ENCODE measurements at places on chromosomes 7 and 10.
A peak's percentile ranks its signal among the peaks of the same experiment; 100 is the strongest.

DNA sequence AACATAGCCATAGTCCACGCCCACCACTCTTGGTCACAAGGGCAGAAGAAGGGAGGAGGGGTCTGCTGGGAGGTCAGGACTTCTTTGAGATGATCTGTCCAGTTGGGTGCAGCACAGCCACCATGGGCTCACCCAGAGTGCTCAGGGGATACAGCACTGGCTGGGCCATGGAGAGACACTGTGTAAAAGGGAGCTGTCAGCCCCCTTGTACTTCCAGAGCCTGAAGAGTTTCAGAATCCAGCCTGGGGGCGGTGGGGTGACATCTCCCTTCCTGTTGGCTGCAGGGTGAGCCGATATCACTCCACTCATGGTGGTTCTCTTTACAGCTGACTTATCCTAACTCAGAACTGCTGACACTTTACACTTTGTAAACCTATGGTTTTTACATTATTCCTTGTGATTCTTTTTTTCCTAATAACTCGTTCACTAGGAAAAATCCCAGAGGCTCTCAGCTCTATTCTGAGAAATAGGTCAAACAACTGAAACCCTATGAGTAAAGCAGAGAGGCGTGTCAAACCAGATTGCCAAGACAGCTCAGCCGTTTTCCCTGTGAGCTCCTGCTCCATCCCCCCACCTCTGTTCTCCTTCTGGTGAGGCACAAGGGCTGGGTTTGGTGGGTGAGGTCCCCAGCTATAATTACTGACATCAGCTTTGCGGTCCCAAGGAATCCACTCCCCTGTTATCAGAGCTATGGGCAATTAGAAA, 3.2 kb upstream of the MRPS24 start:
- peak; percentile 25 for DNase-seq

DNA sequence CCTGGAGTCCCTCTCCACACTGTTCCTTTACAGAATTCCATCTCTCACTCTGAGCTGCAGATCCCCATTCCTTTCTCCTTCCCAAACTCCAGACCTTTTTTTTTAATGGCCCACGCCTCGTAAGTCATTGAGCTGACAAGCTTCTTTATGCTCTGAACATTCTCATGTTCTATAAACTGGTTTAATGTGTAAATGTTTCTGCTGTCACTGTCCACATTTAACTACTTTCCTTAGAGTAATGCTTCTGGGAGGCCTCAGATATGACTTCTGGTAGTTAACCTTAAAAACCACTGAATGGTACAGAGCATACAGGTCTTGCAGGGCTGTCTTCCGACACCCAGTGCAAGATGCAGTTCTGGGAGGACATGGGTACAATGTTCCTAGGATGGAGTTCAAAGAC, 71.1 kb upstream of the CAMK2B start:
- no peak for DNase-seq

DNA sequence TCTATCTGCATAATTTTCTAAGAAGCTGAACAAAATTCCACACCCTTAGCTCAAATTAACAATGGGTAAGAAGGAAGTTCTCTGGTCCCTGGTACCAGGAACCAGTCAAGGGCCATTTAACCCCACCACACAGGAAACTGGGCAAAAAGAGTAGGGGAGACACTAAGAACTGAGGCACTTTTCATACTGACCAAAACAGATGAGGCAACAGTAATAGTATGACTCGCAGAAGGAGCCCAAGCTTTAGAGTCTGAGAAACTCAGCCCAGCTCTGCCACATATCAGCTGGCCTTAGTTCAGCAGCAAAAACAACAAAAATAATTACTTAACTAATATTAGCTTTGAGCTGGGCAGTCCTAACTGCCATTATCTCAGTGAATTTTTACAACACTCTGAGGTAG, 221.2 kb downstream of the FAM107B start:
- peak; percentile 45 for DNase-seq

- DNase-seq, result no peak
These were observed 161.9 kb downstream of the SGMS1 start for GRCh38 chr10:50461834-50462233.

DNA sequence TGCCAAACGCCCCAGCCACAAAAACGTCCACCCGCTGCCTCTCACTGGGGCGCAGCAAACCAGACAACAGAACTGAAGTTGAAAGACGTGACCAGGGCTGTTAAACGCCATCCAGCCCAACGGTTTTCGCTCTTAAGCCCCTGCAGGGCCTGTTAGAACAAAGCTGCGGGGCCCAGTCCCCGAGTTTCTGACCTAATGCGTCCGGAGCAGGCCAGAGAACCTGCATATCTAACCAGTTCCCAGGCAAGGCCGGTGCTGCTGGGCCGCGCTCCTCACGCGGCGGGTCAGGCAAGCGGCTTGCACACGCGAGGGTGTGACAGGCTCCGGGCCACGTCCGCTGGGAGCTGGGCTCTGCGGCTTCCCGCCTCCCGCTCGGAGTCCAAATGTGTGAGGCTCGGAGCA, 87.0 kb downstream of the PTPRN2 start:
- DNase-seq, result no peak

DNA sequence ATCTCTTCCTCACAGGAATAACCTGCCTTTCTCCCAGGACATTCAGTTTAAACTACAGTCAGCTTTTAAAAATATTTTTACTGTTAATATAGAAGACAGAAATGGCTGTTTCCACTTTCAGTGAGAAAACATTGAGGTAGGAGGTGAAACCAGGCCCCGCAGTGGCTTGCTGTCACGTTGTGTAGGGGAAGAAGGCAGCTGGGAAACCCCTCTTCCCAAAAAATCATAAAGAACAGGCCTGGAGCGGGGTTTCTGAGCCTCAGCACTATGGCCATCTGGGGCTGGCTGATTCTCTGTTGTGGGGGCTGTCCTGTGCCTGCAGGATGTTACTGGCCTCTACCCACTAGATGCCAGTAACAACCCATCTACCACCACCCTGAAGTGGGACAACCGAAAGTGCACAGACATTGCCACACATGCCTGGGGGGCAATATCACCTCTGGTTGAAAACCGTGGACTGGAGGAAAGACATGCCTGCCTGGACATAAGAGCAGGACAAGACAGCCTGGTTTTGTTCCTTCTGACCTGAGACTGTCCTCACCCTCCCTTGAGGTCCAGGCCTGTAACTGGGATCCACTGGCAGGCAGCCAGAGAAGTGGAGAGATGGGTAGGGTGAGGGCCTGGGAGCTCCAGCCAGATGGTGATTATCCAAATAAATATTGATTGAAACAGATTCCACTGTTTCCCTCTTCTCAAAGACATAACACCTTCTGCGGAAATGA, 43.9 kb downstream of the KCNH2 start:
- no peak for DNase-seq

DNA sequence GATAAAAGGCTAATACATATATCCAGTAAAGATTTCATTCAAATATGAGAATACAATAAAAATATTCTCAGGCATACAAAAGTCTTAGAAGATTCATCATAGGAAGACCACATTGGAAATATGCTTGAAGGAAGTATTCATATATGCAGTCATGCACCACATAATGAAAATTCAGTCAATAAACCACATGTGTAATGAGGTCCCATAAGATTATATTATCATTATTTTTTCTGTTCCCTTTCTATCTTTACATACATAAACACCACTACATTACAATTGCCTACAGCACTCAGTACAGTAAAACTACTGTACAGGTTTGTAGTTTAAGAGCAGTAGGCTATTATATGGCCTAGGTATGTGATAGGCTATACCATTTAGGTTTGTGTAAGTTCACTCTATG, 111.6 kb downstream of the PRTFDC1 start:
- DNase-seq, result no peak

GRCh38 chr7:36153571-36154097, 580 bp downstream of the EEPD1 start:
- DNase-seq, result peak; percentile 30

GRCh38 chr7:111498391-111499007, 63.8 kb downstream of the IMMP2L start:
- no peak for DNase-seq

DNA sequence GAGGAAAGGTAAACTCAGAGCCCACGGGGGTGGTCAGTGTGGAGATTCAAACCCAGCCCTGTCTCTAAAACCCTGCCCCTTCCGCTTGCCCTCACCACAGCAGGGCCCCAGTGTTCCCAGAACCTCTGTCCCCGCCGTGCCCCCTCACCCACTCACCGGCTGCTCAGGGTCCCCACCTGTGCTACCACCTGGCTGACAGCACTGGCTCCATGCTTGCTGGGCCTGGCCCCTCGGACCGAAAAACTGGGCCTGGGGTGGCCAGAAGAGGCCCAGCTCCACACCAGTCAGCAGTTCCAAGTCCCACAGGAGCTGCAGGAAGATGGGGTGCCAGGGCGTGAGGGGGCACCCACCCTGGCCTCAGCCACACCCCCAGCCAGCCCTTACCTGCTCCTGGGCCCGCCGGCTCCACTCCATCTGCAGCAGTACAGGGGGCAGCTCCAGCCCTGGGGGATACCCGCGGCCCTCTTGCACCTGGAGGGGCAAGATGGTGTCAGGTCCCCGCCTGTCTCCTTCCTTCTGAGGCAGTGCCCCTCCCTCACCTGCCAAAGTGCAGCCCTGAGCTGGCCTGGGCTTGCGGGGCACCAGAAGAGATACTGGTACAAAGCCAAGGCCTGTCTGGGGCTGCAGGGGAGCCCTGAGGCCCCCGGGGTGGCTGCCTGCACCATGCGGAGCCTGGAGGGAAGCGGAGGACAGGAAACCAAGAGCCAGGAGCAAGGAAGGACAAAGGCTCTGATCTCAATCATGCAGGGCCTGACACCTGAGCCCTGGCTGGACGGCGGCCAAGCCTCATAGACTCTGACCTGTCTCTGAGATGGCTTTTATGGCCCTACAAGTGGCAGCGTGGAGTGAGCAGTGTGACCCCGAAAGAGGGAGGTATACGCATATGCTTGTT, 11.7 kb downstream of the ATP6V1F start:
- DNase-seq, result no peak

DNA sequence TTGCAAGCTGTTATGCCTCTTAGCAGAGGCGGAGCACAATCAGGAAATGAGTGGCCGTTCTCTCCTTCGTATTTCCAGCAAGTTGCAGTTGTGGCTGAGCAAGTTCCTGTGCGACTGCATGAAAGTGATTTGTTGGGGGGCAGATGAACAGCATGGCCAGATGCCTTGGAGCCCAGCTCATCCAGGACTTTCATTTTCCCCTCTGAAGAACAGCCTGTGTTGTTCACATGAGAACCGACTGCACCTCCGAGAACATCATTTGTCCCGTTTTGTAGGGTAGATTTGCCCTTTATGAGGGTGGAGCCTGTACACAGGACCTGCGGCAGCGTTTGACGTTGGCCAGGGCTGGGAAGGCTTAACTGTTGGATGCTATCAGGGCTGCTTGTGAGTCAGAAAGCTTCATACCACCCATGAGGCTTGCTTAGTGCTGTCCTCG, 4.4 kb downstream of the BAG3 start:
- peak; percentile 83 for DNase-seq

GRCh38 chr10:90226517-90226916, 525.1 kb downstream of the KIF20B start:
- DNase-seq, result no peak

DNA sequence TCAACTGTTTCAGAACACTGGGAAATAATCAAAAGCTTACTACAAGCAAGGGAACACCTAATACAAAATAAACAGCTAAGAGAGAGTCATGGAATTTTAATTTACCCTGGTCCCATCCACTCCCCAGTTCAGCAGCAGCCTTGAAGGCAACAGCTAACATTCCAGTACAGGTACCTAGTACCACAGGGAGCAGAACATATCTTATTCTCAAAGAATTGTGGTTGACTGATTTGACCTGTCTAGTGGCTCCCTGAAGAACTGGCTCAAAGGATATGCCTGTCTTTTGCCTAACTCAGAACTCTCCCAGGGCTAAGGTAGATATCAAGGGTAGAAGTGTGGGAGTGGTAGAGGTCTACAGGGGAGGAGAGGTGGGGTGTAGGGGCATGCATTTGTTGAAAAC, 32.3 kb downstream of the SMURF1 start:
- no peak for DNase-seq

DNA sequence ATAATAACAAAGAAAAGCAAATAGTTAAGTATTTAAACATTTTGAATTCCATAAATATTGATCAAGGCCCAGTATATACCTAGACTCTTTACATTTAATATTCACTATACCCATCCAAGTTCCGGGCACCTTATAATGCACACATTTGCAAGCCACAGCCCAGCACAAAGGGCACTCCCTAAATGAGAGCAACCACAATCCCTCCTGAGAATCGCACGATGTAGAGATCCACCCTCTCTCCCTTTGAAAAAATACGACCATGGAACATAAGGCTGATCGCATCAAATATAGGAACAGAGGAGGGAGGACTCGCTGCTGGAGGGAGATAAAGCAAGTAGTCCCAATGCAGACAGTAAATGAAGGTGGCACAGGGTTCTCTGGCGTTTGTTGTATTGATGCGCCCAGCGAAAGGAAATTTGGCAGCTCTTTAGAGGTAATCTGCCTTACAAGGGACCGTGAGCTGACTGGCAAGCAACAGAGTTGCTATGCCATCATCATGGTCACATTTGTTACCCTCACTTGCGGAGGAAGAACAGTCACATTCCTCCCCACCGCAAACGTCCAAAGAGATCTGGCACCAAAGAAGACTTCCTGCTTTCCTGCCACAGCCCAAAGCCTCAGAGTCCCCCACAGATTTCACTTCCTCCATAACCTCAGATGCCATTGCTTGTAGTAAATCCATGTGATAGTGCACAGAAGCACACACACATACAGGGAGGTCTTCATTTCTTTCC, 16.1 kb upstream of the TAS2R40 start:
- DNase-seq, result peak; percentile 44

DNA sequence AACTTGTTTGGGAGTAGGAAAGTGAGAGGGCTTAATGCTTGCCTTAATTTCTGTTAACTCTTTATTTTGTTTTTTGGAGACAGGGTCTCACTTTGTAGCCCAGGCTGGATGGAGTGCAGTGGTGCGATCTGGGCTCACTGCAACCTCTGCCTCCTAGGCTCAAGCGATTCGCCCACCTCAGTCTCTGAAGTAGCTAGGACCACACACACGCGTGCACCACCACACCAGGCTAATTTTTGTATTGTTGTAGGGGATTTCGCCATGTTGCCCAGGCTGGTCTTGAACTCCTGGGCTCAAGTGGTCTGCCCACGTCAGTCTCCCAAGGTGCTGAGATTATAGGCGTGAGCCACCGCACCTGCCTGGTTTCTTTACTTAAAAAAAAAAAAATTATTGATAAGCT, 1.9 kb downstream of the PPP2R2D start:
- peak; percentile 3 for DNase-seq

GRCh38 chr10:5456563-5456962, 42.8 kb downstream of the CALML5 start:
- DNase-seq, result no peak

DNA sequence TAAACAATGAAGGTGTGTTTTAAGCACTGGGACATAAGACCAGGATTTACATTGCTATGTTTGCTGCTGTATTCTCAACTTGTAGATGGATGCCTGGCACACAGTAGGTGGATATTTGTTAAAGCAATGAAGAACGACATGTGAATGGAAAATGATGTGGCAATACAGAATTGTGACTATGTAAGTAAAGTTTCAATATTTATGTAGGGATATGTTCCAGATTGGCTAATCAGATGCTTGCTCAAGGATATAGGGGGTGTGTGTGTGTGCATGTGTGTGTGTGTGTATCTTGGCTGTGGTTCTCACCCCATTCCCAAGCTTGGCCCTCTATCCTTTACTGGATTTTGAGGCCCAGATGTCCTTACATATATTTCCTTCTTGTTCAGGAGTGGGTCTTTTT, 42.7 kb upstream of the LAMB1 start:
- DNase-seq, result no peak

- DNase-seq, result no peak
These were observed 236.3 kb upstream of the DKK1 start for GRCh38 chr10:52077814-52078213.

All from activated CD4-positive, alpha-beta memory T cell treated with anti-CD3 and anti-CD28 coated beads for 36 hours (primary cell).